ENCODE measurements at places on chromosomes 5 and 9.

- no peak for DNase-seq
These were observed 138.0 kb upstream of the KCNN2 start for GRCh38 chr5:114223866-114224265.

DNA sequence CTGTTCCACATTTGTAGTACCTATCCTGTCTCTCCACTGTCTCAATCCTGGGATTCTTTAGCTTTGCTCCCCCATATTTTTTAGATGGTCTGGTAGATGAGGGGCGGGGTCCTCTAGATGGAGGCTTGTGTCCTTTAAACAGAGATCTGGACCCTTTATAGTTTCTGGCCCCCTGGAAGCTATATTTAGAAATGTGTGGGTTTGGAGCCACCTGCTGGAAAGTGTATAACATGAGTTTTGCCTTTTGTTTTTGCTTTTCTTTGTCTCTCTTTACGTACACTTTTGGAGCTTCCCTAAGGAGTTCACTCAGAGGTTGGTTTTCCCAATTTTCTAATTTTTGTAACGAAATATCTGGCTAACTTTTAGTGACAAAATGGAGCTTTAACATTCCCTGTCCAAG, 110.7 kb downstream of the CFAP95 start:
- DNase-seq: no peak

- DNase-seq: no peak
These were observed 128.3 kb downstream of the DOCK2 start for GRCh38 chr5:169765176-169765996.

DNA sequence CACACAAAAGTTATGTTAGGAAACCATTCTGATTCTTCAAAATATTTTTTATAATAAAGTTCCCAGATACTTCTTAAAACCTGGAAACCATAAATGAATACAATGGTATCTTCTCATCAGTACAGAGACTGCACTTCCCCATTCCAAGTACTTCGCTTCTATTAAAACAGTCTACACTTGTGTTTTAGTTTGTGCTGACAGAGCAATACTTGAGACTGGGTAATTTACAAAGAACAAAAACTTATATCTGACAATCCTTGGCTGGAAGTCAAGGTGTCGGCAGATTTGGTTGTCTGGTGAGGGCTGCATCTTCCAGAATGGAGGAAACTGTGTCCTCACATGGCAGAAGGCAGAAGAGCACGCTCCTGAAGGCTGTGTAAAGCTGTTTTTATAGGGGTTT, 70.1 kb downstream of the RFX3 start:
- no peak for DNase-seq

DNA sequence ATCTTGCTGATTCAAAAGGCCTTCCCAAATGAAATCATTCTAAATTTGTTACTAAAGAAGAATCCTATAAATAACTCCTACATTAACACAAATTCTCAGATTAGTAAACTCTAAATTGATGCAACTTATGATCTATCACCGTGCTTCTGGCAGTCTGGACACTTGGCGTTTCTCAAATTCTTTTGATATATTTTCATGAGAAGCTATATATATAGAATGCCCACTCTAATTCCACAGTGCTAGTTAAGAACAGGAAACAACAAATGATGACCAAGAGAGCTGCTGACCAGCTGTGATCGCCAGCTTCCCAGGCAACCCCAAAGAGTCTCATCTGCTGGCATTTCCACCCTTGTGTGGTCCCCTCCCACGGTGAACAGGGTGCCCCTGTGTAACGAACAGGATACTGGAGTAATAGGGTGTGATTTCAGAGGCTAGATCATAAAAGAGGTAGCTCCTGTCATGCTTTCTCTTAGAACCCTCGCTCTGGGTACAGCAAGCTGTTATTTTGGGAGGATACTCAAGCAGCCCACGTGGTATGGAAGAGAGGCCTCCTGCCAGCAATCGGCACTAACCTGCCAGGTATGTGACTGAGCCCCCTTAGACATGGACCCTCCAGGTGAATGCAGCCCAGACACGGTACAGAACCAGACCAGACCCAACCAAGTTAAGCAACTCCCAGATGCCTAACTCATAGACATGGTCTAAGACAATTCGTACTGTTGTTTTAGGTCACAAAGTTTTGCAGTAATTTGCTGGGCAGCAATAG, 64.7 kb downstream of the CDC14B start:
- no peak for DNase-seq

- DNase-seq: no peak
These were observed at the start of gene NTNG2 for GRCh38 chr9:132161743-132162184. NTNG2 (plus strand) TSS chr9:132162058; CDS start chr9:132166832, 4,774 bp downstream.

DNA sequence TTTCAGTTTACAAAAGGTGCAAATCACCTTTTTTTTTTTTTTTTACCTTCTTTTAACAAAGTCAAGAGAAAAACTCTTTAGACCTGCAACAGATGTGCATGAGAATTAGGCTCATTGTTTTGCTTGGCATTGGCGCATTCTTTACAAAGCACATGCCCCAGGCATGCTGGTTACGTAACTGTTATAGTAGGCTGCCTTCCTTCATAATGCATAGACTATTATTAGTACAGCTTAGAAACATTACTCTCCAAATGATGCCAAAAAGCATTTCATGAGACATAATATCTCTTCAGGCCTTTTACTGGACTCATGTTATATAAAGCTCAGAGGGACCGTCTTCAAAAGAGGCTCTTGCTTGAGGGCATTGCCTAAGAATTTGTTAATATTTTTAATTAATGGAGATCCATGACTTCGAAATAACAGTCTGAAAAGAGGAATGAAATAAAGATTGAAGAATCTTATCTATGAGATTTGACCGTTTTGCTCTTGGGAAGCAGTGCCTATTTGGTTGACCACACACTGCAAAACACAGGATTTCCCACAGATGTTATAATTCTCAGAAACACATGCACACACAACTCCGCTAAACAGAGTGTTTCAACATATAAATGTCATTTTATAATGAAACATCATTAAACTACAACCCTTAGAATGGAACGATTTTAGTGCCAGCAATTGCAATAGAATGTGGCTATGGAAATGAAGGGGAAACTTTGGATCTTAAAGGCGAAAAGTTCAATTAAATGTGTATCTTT, 478.7 kb downstream of the PRR16 start:
- DNase-seq: no peak

GRCh38 chr5:168020542-168021294, 270.7 kb upstream of the WWC1 start:
- DNase-seq: no peak

- DNase-seq: no peak
These were observed 39.2 kb upstream of the GCNT4 start for GRCh38 chr5:75091597-75091996.

DNA sequence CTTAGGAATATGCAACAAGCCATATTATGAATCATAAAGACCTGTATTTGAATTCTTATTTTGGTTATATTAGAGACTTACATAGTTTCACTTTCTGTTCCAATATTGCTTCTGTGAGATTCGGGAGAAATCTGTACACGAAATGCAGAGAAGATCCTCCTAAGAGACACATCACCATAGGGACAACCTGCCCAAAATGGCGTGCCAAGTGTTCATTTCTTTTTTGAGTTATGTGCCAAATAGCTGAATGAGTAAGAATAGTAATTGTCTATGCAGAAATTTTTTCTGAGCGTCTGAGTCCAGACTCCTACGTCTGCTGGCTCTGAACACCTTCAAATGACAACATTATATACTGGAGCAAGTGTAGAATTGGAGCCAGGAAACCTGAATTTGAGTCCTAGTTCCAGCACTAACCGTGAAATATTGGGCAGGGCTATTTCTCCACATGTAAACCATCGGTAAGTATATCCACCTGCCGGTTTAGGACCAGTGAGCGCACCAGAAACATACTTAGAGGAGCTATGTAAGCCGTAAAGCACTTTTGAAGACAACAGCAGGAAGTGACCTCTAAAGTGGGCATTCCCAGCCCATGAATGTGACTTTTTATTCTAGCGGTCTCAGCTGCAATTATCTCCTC, 163.9 kb upstream of the DMRT1 start:
- no peak for DNase-seq

DNA sequence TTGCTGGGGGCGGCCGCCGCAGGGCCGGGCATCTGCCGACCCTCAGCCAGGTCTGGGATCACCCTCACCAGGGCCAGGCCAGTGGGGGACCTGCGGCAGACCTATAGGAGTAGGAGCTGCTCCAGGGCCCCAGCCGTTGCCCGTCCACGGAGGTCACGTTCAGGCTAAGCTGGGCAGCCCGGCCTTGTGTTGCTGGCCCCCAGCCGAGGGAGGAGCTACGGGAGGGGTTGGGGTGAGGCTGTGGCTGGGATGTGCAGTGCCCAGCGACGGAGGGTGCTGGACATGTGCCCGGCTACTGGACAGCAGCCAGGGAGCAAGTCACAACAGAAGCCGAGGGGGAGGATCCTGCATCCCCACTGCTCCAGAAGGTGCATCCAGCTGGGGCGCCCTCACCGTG, 39.6 kb upstream of the SLC6A19 start:
- no peak for DNase-seq

DNA sequence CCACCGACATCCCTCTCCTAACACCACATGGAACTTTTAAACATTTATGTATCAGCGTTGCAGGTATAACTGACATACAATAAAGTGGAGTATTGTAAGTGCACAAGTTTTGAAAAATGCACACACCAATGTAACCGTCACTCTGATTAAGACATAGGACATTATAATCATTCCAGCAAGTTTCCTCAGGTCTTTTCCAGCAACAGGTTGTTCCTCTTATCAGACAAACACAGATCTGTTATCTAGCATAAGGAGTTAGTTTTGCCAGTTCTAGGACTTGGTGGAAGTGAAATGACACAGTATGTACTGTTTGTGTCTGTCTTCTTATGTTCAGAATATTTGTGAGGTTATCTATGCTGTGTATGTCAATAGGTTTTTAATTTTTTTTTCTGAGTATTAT, 69.5 kb upstream of the TRPC7 start:
- DNase-seq: no peak

GRCh38 chr5:81067406-81067805, 107.2 kb downstream of the RASGRF2 start:
- DNase-seq: no peak

GRCh38 chr5:139574641-139575312, 13.6 kb downstream of the UBE2D2 start:
- no peak for DNase-seq

DNA sequence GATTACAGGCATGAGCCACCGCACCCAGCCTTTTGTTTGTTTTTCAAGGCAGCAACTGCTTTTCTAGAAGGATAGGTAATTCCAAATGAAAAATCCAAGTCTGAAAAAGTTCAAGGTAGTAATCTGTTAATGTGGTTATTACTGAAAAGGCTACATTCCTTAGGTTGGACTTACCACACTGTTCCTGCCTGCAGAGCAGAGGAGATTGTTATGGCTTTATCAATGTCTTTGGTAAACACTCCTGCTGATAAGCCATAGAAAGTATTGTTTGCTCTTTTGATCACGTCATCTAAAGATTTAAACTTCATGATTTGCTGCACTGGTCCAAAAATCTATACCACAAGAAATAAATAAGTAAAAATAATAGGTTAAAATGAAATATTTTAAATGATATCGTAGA, 43.4 kb downstream of the ALDH1A1 start:
- DNase-seq: no peak

DNA sequence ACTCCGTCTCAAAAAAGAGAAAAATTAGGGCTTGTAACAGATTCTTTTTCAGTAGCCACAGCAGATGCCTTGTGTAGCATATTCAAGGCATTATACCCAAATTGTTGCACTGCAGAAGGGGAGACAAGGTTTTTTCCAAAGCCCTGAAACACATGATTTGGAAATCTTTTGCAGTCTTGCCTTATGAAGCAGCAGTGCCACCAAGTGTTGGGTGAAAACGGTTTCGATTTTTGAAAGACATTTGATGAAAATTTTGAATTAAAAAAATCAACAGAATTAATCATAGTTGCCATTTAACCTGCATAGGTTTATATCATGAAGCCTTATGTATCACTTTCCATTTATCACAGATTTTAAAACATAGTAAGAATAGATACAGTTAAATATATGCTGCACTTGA, 479.5 kb downstream of the TAF11L14 start:
- DNase-seq: no peak

GRCh38 chr9:34503406-34503805, 19.4 kb downstream of the ENHO start:
- DNase-seq: no peak

DNA sequence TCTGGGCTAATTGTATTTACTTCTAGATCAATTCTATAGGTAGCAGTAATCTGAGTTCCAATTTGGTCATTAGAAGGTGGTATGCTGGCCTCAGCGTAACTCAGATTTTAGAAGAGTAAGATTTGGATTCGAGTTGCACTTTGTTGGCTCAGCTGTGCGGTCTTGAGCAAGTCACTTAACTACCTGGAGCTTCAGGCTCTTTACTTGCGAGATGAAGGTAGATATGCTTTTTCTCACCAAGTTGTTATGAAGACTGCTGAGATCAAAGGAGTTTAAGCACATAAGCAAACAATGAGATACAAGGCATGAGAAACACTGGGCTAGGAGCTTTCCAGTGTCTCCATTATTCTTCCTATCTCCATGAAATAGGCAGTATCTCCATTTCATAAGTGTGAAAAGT, 133.8 kb upstream of the RANBP3L start:
- DNase-seq: no peak

DNA sequence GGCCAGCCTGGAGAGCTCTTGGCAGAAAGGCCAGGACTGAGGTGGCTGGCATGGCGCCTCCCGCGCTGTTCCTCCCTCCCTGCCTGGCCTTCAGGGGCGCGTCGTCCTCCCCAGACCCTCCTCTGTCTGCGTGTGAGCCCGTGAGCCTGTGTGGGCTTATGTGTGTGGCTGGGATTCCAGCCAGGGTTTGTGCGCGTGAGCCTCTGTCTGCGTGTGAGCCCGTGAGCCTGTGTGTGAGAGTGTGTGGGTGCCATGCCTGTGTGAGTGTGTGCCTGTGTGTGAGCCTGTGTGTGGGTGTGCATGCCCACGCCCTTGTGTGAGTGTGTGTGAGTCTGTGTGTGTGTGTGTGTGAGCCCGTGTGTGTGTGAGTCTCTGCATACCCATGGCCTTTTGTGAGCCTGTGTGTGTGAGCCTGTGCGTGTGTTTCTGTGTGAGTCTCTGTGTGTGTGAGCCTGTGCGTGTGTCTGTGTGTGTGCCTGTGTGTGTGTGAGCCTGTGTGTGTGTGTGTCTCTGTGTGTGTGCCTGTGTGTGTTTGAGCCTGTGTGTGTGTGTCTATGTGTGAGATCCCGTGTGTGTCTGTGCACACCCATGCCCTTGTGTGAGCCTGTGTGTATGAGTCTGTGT, 13.0 kb downstream of the RXRA start:
- DNase-seq: no peak

GRCh38 chr5:98004463-98004862, 769.0 kb upstream of the RGMB start:
- no peak for DNase-seq

DNA sequence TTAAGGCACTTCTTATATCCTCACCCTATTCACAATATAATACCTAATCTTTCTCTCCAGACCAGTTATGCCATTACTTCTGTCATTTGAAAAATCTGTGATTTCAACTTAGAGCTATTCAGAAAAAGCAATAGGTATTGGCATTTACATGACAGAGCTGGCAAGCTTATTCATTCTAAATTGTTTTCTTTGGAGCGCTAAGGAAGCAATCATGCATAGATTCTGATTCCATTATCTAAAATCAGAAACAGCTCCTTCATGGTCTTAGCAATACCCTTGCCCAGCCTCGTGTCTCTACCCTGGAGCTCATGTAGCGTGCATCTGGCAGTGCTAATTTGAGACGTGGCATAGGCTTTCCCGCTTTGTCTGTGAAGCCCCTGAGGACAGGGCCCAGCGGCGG, 4.5 kb downstream of the SLC1A1 start:
- DNase-seq: no peak
